ENCODE measurements at places on chromosomes 11 and 22.

- DNase-seq = no peak
Measured at GRCh38 chr11:123381817-123382554, 48.1 kb upstream of the GRAMD1B start.

- no peak for DNase-seq
Measured at GRCh38 chr11:83990160-83990733, 704.1 kb upstream of the CCDC90B start.

GRCh38 chr11:97815667-97816066 is 1205.1 kb upstream of the CNTN5 start:
- DNase-seq = no peak

DNA sequence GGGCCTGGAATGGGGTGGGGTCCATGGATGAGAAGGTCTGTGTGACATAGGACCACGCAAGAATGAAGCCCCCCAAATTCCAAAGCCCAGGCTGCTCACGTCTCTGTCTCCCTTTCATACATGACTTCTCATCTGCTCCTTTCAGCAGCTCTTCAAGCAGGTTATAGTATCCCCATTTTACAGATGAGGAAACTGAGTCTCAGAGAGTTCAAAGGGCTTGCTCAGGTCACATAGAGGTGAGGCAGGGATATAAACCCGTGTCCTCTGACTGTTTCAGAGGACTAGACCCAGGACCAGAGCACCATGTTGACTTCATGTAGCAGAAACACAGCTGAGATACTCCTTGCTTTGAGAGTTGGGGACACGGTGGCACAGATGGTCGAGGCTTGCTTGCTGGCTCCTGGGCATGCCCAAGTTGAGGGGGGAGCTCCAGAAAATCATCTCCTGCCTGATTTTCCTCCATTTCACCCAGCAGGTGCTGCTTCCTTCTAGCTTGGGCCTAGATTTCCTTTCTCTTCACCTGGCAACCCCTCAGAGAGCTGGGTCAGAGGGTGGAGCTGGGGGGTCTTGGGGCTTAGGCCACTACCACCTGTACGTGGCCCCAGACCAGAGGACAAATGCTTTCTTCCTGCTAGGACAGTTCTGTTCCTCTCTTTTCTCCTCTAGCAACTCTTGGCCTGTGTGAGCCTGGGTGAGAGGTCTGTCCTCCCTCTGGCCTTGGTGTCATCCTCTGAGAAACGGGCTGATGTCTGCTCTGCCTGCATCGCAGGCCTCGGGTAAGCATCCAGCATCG is 24.1 kb upstream of the THY1 start:
- no peak for DNase-seq

GRCh38 chr11:124930799-124931198 is 5.0 kb downstream of the HEPACAM start:
- DNase-seq = no peak

DNA sequence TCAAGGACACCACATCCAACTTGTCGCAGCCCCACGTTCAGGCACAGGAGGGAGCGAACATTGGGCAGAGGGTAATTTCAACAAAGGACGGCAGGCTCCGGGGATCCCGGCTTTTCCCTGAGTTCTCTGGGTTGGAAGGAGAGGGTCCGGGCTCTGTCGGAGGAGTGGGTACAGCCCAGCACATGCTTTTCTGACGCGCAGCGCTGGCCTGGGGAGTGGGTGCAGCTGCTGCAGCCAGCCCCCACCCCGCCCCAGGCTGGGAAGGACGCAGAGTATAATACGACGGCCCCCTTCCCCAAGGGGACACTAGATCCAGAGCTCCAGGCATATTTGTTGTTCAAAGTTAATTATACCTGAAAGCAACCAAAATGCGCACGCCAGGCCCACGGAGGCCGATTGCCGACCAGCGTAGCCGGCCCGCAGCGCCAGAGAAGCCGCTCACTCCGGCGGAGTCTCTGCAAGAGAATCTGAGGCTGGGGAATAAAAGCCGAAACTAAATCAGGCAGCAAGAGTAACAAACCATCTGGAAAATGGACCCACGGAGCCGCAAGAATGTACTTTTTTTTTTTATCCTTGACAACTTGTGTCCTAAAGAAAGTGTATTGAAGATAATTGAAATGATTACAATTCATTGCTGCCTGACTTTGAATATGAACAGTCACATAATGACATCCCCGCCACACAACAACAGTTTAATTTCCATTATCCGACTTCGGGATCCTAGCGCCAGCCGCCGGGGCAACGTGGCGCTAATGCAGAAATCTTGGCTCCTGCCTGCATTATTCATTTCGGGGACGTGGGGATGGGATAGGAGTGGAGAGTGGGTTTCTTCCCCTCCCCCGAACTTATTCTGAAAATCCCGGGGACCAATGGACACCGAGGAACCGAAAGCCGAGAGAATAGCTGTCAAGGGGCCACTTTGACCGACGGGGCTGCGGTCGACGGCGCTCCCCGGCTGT is 14.0 kb upstream of the PAX6 start:
- no peak for DNase-seq

- DNase-seq = peak; percentile 72
Measured at GRCh38 chr22:27670701-27671412, 130.7 kb downstream of the MN1 start.

DNA sequence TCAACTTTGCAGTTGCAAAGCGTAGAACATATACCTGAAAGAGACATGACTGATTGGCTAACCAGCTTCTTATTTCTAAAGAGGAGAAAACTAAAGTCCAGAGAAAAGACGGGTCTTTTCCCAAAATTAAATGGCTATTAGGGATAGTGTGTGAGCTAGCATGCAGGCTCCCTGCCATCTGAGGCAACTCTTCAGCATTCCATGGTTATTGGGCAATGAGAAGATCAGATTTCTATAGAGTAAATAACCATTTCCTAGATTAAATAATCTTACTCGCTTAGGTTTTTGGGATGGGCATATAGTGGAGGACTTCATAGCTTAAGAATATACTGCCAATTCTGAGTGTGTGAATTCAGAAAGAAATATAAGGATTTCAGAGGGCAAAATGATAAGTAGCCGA is 95.0 kb downstream of the PDHX start:
- DNase-seq = no peak

- no peak for DNase-seq
Measured at GRCh38 chr11:110112457-110112856, 19.3 kb downstream of the ZC3H12C start.

- no peak for DNase-seq
Measured at GRCh38 chr22:35552196-35552842, 11.7 kb downstream of the RASD2 start.

- no peak for DNase-seq
Measured at GRCh38 chr11:103378931-103379330, 269.7 kb downstream of the DYNC2H1 start.

GRCh38 chr22:19568337-19569275 is 44.4 kb upstream of the CLDN5 start:
- no peak for DNase-seq

- DNase-seq = no peak
Measured at GRCh38 chr11:32390712-32391111, 44.6 kb downstream of the WT1 start.

- no peak for DNase-seq
Measured at GRCh38 chr11:19728436-19728835, 15.8 kb downstream of the NAV2 start.

Data from right renal cortex interstitium (tissue), 3 donors.